ENCODE measurements at places on chromosomes 4 and X.

- DNase-seq: no peak
These were observed 998.8 kb downstream of the GLUD2 start for GRCh38 chrX:122046226-122046625.

DNA sequence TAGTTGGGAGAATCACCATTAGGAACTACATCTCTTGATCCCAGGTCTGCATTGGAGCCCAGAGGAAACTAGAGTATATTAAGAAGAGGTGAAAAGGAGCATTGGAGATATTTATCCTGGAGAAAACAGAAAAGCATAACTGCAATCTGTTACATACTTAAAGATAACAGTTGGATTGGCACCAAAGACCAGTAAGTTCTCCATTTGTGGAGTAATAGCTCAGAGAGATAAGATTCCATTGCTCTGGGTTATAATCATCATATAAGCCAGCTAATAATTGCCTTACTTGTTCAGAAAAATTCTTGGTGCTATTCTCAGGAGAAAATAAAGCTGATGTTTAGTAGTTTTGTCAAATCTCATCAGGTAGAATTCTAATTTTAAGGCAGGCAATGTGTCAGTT lies 20.6 kb downstream of the GRPR start:
- DNase-seq: no peak

DNA sequence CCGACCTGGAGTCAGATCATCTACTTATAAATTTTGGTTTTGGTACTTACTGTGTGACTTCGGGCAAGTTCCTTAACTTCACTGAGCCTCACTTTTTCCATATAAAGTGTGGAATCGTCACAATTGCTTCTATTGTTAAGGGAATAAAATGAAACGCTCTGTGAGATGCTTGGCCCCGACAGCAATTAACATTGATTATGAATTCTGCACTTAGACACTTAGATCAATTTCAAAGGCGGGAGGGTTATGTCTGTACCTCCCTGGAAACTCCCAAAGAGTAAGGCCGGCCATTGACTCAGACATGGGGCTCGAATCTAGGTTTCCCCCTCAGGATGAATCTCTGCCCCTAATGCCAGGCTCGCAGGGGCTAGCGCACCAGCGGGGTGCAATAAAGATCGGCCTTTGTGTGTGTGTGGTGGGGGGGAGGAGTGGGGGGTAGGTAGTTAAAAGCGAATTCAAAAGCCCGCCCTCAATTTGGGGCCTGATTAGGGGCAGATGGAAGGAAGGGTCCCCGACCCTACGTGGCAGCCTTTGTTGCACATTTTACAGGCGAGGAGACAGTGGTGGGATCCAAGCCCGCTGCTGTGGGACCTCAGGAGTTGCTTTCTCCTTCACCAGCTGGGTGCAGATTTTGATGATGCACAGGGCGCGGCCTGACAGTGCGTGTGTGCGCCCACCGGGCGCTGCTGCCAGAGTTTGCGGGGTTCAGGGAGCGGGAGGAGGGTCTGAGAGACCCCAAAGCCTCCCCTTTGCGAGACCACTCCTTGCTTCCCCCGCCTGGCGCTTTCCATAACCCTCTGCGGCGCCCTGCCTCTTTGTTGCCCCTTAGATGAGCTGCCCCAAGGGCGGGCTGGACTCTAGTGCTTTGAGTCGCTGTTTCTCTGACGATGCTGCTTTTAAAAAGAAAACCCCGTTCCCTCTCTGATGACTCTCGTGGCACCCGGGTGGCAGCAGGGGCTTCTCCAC lies 9.6 kb downstream of the MSX1 start:
- DNase-seq: no peak

- no peak for DNase-seq
These were observed 87.0 kb downstream of the RNF150 start for GRCh38 chr4:141046255-141046654.

- no peak for DNase-seq
These were observed 9.3 kb downstream of the EVC start for GRCh38 chr4:5720157-5720850.

- DNase-seq: no peak
These were observed 54.7 kb upstream of the NPNT start for GRCh38 chr4:105840426-105841174.

GRCh38 chr4:122845760-122846159 lies 19.1 kb downstream of the FGF2 start:
- no peak for DNase-seq

DNA sequence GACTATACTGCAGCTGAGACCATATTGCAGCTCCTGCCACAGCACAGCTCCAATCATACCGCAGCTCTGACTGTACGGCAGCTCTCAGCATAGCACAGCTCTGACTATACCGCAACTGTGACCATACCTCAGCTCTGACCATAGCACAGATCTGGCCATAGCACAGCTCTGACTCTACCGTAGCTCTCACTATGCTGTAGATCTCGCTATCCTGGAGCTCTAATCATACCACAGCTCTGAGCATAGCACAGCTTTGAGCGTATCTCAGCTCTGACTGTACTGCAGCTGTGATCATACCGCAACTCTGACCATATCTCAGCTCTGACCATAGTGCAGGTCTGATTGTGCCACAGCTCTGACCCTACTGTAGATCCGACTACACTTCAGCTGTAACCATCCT lies 139.2 kb downstream of the ASMT start:
- no peak for DNase-seq

- DNase-seq: no peak
These were observed 47.6 kb upstream of the UPRT start for GRCh38 chrX:75226280-75226679.

GRCh38 chr4:97404876-97405523 lies 738.3 kb downstream of the STPG2 start:
- DNase-seq: no peak

- no peak for DNase-seq
These were observed 61.6 kb downstream of the PTTG2 start for GRCh38 chr4:38021751-38022150.

Data from GM19239 (cell line).